Activated effector memory CD4-positive, alpha-beta T cell treated with Interleukin-2 at 50 U/mL for 16 hours (primary cell): ENCODE measurements at places on chromosomes 3 and 15.

- DNase-seq, result peak; percentile 11
Measured at GRCh38 chr15:72306211-72306785, 13.7 kb downstream of the CELF6 start.

- no peak for DNase-seq
Measured at GRCh38 chr15:40536501-40536900, 28.3 kb downstream of the CCDC32 start.

GRCh38 chr15:79329171-79329611 is 18.3 kb downstream of the TMED3 start:
- DNase-seq, result no peak

DNA sequence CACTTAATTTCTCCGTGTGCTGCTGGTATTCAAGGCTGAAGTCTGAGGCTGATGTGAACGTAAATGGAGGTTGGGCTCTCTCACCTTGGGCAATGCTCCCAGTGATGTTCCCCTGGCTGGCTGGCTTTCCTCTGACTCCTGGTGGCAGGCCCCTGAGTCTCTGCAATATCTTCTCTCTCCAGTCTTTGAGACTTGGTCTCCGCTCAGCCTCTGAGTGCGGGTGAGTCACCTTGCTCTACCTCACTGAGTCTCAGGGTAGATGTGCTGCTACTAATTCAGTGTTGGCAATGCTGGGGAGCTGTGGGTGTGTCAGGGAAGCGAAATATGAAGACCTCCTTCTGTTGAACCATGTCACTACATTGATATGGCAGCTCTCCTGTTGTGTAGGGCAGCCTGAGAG is 31.3 kb upstream of the TRIM59 start:
- DNase-seq, result no peak

DNA sequence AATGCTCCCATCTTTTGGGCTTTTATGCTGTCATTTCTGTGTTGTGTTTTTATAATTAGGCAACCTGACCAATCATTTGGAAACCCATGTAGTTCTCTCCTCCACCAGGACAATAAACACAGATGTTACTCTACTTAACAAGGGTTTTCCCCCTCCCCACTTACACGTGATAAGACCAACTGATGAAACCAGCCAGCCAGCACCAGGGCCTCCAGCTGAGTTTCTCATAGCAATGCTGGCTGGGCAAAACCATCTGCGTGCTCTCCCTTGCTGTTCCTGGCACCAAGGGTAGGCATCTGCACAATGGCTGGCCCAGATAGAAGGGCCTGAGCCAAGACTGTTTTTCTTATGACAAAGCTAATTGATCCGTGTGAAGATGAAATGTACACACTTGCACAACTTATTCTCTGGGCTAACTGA is 310.4 kb downstream of the PLCL2 start:
- no peak for DNase-seq

DNA sequence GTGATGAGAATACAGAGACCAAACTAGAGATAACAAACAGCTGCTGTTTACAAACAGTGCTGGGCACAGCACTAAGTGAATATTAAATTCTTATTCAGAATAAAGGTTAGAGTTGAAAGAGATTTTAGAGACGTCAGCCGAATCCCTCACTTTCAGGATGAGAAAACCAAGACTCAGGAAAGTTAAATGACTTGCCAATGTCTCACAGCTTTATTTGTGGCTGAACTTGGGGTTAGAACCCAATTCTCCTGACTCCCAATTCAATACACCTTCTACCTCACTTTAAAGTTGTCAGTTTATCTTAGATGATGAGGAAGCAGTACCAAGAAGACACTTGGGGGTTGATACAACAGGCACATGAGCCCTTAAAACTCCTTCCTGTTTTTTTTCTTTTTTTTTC is 180.9 kb downstream of the GAP43 start:
- DNase-seq, result no peak

- DNase-seq, result no peak
Measured at GRCh38 chr3:125140011-125140817, 72.3 kb downstream of the SLC12A8 start.

- no peak for DNase-seq
Measured at GRCh38 chr3:109091846-109092245, 26.1 kb downstream of the MORC1 start.

- no peak for DNase-seq
Measured at GRCh38 chr3:174613173-174613572, 246.0 kb upstream of the NAALADL2 start.

DNA sequence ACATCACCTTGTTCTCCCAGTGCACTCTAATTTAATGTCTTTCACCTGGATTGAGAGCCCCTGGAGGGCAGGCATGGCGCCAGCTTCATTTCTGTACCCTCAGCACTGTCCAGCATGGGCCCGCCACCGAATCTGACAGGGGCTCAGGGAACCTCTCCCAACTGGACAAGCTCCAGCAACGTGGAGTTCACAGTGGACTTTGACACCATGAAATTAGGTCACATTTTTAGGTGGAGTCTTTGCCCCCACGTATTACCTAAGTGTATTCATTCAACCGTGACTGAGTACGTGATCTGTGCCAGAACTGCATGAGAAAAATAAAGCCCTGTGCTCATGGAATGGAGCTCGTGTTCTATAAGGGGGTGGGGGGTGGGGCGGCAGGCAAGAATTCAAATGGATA is 94.1 kb upstream of the ATP2B2 start:
- no peak for DNase-seq

DNA sequence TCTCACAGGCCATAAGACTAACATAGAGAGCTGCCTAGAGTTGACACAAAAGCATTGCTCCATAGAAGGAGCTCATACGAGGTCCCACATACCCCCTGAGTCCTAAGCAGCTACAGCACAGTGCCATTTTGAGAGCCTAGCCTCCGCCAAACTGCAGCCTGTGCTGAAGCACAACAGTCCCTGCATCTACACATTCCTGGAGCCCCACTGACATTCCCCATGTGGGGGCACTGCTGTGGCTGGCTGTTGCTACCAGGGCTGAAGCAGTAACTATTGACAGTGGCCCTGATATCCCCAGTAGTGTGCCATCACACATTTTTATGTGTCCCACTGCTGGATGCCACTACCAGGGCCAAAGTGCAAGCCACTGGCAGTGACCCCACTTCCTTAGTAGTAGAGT is 80.3 kb downstream of the CERS3 start:
- DNase-seq, result no peak

GRCh38 chr3:100588251-100588650 is 21.1 kb upstream of the ADGRG7 start:
- DNase-seq, result no peak
